ENCODE measurements at places on chromosomes 1 and 21.

GRCh38 chr1:29029667-29030066, 94.0 kb downstream of the TMEM200B start:
- DNase-seq, result no peak

GRCh38 chr1:181062836-181063428, 25.6 kb upstream of the IER5 start:
- no peak for DNase-seq

- DNase-seq, result no peak
These were observed 1.6 kb upstream of the ADARB1 start for GRCh38 chr21:45072738-45073300.

GRCh38 chr1:199221371-199222150, 582.7 kb downstream of the PTPRC start:
- no peak for DNase-seq

- DNase-seq, result no peak
These were observed 340.6 kb downstream of the PAPPA2 start for GRCh38 chr1:176803596-176803995.

DNA sequence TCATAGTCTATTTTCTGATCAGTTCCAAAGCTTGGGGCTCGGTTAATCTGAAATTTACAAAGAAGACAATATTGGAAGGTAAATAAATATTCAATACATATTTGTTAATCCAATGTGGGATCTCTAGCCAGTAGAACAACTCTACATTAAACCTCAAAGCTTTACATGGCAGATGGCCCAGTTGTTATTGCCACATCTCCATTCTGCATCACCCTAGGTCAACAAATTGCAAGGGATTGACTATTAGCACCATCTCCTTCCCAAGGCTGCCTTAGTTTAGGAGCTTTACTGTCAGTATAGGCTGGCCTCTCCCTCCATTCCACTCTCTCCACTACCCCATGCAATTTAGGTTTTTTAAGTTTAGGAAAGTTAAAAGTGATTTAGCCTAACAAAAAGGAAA, 69.7 kb downstream of the TTLL7 start:
- no peak for DNase-seq

DNA sequence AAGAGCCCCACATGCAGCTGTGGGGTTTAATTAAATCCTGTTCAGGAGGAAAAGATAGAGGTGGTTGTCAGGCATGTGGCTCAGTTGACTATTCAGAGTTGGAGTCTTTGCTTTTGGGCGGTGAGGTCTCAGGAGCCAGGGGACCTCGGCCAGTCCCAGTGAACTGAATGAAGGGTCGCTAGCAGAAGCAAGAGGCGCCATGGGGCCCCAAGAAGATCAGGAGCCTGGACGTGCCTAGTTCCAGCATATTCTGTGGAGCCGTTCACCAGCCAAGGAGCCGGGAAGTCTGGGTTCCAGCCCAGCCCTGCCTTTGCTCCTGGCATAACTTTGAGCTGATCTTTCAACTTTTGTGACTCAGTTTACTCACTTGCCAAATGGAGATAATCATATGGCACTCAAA, 217.7 kb upstream of the IRF2BP2 start:
- DNase-seq, result no peak

GRCh38 chr1:84352298-84353106, 45.8 kb upstream of the DNASE2B start:
- DNase-seq, result no peak

- DNase-seq, result peak; percentile 60
These were observed 39.2 kb downstream of the PROX1 start for GRCh38 chr1:214026985-214027384.

DNA sequence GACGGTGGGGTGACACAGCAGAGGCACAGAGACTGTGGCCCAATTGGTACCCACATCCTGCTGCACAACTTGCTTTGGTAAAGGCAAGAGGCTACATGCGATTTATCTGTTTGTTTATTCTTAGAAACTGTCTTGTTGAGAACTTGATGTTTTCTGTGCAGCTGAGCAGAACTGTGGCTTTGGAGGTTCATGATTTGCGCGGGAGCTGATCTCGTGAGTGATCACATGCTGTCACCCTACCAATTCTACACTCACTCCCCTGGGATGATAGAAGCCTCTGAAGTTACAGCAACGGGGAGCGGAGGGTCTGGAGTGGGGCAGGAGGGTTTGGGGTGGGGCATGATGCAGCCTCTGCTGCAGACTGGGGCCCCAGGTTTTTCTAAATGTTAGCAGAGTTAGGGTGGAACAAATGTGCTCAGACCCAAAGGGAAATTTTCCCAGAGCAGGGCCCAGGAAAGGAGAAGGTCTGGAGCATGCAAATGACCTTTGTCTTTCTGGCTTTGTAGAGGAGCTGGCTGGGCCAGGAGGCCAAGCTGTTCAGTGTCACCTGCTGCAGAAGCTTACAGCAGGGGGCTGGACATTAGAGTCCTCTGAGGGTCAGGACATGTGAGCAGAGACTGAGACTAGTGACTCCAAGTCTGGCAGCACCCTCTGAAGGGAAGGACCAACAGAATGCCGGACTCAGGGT, 83.6 kb downstream of the GRIK3 start:
- no peak for DNase-seq

DNA sequence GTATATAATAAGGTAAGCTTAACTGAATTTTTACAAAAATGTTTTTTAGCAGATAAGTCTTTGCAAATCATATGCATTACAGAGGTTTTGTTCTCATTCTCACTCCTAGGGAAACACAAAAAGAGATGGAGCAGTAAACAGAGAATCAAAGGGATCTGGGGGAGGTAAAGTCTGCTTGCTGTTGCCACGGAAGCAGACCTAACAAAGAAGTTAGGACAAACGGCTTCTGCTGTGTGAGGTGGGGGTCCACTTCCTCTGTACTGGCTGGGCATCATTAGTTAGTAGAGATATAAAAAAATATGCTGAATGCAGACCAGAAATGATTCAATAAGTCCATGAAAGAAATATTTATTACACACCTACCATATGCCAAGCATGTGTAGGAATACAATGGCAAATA, 34.2 kb downstream of the GJA5 start:
- DNase-seq, result no peak

- no peak for DNase-seq
These were observed 100.6 kb downstream of the KCND3 start for GRCh38 chr1:111888740-111889376.

GRCh38 chr1:58155418-58156123, 391.0 kb downstream of the OMA1 start:
- DNase-seq, result no peak

DNA sequence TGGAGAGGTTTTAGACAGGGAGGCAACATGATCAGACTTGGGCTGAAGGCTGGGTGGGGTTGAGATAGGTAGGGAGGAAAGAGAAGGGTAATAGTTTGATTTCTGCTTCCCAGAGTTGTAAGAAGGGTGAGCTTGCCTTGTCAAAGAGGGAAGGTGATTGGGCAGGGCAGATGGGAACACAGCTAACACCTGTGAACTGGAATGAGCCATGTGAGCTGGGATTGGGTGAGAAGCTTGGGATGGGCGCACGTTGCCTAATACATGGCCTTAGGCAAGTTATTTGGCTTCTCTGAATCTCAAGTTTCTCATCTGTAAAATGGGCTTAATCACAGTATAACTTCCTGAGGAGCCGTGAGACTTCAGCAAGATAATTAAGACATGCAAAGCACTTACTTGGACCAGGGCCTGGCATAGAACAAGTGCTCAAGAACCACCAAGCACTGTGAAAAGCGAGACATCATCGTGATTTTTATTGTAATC, 33.8 kb upstream of the ID3 start:
- DNase-seq, result no peak

DNA sequence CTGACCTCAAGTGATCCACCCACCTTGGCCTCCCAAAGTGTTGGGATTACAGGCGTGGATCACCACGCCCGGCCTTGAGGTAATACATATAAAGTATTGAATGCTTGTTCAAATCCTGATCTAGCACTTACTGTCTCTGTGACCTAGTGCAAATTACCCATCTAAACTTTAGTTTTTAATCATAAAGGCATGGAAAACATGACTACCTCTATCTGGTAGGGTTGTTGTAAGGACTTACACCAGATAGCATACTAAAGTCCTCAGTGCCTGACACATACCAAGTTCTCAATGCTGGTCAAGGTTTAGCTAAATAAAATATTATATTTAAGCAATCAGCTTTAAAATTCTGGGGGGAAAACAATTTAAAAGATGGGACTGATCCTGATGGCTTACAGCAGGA, 38.3 kb downstream of the RAB3GAP2 start:
- DNase-seq, result no peak

DNA sequence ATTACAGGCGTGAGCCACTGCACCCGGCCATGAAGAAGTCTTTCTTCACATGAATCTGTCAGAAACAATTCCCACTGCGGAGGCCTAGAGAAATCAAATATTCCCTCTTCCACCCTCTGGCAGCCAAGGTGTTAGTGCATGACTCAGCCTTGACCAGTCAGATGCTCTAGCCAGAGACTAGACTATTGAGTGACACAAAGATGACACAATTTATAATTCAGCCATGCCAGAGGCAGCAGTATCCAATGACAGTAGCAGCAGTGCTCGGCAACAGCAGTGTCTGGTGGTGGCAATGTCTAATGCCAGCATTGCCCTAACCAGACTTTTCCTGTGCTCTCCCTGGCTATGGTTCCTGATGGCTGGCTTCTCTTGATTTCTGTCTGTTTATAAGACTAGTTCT, 8.7 kb downstream of the CTXND2 start:
- DNase-seq, result no peak

GRCh38 chr1:39416609-39417008, 74.8 kb upstream of the BMP8A start:
- DNase-seq, result no peak

- no peak for DNase-seq
These were observed 54.6 kb downstream of the F3 start for GRCh38 chr1:94486990-94487389.

DNA sequence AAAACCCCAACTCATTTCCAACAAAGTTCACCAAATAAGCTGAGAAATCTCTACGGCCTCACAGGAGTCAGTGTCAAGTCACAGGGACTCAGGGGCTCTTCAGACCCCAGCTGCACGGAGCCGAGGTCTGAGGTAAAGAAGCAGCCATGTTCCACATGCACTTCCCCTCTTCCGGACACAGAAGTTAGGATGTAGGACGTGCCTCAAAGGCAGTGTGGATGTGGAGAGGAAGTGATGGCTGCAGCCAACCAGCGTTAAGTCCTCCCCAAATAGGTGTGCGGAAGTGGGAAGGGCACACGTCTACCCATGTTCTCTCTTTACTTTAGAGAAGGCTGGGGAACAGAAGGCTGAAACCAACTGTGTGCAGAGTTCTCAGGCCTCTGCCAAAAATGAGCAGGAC, 14.6 kb upstream of the NCF2 start:
- DNase-seq, result no peak

DNA sequence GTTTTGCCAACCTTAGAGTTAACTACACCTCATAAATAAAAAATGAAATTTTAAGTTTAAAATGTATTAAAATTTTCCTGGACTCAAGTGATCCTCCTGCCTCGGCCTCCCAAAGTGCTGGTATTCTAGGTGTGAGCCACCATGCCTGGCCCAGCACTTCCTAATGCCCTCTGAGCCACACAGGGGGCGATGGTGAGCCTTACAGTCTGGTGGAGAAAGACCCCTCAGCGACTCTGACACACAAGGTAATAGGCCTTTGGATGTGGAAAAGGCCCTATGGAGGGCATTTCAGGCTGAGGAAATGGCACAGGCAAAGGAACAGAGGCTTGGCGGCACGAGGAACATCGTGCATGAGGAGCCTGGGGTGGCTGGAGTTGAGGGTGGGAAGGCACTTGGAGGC, 6.7 kb downstream of the CITED4 start:
- DNase-seq, result no peak

DNA sequence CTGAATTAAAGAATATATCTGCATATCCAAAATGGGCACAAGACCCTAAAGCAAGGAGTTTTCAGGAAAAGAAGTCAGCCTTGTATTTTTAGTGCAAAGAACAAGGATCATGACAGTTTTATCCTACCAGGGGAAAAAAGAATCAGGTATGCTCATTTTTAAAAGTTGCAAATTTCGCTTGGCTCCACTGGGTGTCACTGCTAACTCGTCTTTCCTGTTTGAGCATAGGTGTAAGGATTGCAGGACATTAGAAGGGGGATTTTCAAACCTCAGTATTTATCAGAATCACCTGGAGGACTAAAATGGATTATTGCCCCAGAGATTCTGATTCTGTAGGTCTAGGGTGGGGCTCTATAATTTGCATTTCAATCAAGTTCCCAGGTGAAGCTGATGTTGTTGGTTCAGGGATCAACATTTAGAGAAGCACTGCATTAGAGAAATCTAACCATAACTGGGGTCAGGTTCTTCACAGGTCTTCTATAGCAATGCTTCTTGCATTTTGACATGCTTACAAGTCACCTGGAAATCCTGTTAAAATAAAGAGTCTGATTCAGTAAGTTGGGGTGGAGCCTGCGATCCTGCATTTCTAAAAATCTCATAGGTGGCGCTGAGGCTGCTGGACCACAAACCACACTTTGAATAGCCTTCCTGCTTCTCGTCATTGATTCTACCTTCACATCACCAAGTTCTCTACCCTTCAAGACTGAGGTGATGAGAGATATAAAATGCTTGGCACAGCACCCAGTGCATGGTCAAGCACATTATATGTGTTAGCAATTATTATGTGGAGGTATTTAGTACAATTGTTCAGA, 39.6 kb downstream of the NUF2 start:
- peak; percentile 7 for DNase-seq

DNA sequence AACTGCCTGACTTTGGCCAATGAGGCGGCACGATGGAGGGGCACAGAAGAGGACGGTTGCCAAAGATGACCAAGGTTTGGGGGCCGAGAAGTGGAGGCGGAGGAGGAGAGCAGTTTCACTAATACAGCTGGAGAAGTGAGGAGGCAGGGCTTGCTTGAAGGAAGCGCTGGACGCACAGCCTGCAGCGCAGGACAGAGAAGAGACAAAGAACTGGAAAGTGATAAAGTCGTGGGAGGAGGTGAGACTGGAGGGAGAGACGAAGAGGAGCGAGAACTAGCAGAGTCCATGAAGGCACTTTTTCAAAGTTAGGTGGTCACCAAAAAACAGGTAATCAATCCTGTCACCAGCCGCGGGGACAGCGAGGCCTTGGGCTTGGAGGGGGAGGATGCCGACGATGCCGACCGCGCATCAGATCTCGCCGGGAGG, 771 bp downstream of the PACC1 start:
- DNase-seq, result no peak

- DNase-seq, result no peak
These were observed 39.5 kb upstream of the FAM20B start for GRCh38 chr1:178986204-178986603.

DNA sequence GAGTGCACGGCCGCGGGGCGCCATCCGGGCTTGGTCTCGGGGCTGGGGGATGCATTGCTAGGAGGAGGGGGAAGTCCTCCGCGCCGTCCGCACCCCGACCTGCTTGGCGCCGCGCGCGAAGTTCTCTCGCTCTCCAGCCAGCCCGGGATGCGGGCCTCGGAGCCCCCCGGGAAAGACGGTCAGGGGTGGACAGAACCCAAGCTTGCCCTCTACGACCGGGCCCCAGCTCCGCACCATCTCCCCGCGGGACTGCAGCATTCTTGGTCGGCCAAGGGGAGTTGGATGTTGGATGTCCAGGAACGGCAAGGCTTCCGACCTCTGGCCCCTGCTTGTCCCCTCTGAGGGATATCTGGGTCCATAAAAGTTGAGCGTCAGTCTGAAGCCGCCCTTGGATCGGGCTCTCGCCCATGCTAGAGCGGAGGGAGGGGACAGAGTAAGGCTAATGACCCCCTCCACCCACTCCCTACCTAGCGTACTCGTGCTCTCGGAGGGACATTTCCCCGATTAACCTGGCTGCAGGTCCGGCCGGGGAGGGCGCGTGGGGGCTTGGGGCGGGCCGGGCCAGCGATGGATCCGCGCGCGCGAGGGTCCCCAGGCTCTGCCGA, 522 bp downstream of the DISP3 start:
- DNase-seq, result no peak
